CD4-positive, alpha-beta T cell treated with Interleukin-21 for 1 hour (primary cell): ENCODE measurements at places on chromosomes 12 and 14.

GRCh38 chr12:1593174-1594005, 991 bp downstream of the FBXL14 start:
- peak; percentile 59 for DNase-seq

DNA sequence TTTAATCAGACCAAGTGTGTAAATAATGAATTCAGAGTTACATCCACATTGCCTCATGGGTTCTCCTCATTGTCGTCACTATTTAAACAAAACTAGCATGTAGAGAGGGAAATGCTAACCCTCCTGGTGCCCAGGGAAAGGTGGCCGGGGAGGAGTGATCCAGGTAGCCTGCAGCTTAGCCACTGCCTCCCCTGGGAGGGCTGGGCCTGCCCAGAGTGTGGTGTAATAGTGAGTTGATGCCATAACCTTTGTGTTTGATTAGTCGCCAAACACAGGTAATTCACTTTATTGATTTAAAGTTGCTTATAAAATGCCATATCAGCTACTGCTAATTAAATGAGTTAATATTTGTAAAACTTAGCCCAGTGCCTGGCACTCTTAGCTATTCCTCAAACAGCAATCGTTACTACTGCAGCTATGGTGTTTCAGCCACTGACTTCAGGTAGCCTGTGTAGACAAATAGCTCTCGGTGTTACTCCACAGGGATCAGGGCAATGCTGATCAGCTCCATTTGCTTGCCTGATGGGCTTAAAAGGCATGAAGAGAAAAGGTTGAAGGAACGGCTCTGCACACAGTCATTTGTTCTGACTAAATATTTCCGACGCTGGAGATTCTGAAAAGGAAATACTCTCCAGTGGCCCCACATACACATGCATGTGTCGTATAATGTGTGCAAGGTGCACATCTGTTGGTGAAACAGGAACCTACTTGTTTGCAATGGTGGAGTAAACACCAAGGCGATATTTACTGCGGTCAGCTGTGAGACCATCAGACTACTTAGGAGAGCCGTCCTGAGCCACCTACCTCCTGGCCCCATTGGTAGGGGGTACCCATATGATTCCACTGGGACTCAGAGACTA, 45.7 kb upstream of the PRMT8 start:
- DNase-seq, result no peak

DNA sequence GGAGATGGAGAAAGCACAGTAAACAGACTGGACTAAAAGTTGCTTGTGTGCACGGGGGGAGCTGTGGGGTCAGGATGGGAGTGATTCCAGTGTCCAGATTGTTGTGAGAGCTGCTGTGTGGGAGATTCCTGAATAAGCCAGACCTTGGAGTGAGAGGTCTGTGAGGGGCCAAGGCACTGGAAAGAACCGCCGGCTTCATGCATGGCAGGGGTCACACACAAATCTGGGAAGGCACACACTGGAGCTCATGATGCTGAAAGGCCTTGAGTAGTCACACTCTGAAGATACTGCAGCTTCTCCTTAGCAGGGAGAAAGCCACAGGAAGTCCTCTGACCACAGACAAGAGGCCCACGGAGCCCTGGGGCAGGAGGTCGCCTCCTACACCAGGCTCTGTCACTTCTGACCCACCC, 23.1 kb downstream of the ADCY6 start:
- DNase-seq, result no peak

GRCh38 chr12:103962493-103962892, 3.2 kb upstream of the TDG start:
- no peak for DNase-seq

DNA sequence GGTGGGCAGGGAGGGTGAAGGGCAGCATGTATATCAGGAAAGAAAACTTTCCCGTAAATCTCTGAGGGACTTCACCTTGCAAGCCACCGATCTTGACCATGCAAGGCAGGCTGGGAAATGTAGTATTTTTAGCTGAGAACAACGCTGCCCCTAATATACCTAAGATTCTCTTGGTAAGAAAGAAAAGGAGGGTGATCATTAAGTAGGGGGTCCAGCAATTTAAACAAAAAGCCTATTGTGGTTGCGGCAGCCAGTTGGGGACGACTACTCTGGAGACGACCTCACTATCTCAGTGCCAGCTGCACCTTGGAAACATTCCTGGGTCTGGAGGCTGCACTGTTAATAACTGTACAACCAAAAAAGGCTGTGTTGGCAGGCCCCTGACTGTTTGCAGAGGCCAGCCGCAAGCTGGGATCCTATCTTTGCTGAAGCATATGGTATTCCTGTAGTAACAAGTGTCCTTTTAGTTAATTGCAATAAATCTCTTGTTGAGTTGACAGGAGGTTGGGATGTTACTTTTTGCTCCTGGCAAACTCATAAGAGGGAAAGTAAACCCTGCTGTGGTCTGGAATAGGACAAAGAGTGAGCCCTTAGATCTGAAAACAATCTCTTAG, 6.4 kb downstream of the APOLD1 start:
- no peak for DNase-seq

DNA sequence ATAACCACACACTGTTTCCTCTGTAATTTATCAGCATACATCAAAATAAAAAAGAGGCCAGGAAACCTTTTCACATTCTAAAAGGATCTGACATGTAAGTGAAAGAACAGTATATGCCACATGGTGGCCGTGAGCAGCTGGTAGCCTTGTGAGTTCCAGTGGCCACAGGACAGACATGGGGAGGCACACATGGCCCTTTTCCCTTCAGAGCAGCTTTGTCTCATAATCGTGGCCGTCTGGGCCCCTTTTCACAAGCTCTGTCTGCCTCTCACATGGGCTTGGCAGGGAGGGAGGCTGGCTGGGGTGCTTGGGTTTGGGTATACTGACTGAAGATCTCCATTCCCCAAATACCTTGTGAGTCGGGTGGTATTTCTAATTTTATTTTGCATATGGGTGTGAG, 1.5 kb upstream of the ZDHHC22 start:
- no peak for DNase-seq

DNA sequence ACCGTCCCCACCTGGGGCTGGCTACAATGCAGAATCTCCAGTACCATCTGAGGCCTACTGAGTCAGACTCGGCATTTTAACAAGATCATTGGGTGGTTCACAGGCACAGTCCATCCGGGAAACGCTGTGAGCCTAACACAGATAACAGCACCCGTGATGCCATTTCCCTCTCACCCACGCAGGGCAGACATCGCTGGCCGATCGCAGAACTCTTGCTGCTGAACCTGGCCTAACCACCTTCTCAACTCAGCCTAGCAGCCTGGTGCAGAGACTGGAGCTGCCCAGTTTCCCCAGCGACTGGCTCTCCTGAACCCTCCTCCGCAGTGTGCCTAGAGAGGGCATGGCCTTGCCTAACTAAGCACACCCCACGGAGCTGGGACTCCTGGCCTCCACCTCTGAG, 83.3 kb downstream of the NCOR2 start:
- no peak for DNase-seq

GRCh38 chr14:94062344-94062940, 18.6 kb downstream of the DDX24 start:
- no peak for DNase-seq

DNA sequence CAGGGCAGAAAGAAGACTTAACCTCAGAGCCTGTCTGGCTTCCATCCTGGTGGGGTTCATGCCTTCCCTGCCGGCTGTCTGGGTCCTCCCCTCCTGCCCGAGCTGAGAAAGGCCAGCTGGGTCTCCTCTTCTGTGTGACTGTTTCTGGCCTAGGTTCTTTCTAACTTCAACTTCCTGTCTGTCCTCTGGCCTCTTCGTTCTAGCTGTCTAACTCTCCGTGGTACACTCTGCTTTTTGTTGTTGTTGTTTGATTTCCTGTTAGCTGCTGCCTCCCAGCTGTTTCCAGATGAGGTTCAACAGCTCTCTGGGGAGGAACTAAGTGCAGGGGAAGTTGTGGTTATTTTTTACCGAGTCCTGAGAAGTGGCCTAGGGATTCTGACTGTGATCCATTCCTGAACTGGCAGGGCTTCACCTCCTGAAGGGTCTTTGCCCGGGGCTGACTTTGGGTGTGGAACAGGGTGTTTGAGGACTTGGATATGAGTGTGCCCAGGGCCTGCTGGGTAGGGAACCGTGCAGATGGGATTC, 3.2 kb downstream of the MLXIP start:
- DNase-seq, result peak; percentile 60

- no peak for DNase-seq
Observed at GRCh38 chr14:52051251-52051650, 17.6 kb downstream of the NID2 start.

DNA sequence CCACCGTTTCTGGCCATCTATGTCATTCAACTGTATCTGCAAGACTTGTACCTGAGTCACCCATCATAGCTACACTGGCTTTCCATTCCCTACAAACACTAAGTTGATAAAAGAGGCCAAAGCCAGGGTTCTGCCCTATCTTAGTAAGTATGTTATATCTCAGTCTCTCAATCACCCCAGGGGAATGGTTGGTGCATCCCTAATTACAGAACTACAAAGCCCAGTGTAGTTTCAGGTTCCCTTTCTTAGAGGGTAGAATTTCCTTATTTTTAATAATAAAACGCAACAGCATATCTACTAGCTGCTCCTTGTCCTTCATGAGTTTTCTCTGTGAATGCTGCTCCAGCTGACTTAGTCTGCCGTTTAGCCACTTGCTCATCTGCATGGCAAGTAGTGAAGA, 57.6 kb downstream of the ST8SIA1 start:
- DNase-seq, result no peak

GRCh38 chr12:26833743-26834490, 923 bp upstream of the ITPR2 start:
- peak; percentile 34 for DNase-seq

DNA sequence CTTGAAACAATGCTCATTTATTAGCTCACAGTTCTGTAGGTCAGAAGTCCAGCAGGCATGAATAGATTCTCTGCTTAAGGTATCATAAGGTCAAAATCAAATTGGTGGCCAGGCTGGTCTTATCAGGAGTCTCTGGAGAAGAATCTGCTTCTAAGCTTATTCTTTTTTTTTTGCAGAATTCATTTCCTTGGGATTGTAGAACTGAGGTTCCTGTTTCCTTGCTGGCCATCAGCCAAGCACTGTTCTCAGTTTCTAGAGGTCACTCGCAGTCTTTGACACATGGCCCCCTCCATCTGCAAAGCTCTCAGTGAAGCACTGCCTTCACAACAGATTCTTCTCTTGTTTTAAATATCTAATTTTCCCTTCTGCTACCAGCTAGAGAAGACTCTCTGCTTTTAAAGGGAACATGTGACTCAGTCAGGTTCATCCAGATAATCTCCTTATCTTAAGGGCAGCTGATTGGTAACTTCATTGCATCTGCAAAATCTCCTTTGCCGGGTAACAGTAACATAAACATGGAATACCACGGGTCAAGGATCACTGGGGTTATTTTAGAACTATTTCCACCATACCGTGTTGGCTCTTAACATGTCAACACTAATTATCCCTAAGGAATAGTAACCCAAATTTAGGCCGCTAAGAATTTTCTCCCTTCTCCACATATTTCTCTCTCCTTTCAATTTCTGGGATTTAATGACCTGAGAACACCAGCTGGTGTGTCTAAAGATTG, 25.3 kb downstream of the RHOJ start:
- no peak for DNase-seq

GRCh38 chr12:92164712-92165111, 19.1 kb upstream of the BTG1 start:
- DNase-seq, result no peak

GRCh38 chr12:92194561-92194960, 48.9 kb upstream of the BTG1 start:
- no peak for DNase-seq

DNA sequence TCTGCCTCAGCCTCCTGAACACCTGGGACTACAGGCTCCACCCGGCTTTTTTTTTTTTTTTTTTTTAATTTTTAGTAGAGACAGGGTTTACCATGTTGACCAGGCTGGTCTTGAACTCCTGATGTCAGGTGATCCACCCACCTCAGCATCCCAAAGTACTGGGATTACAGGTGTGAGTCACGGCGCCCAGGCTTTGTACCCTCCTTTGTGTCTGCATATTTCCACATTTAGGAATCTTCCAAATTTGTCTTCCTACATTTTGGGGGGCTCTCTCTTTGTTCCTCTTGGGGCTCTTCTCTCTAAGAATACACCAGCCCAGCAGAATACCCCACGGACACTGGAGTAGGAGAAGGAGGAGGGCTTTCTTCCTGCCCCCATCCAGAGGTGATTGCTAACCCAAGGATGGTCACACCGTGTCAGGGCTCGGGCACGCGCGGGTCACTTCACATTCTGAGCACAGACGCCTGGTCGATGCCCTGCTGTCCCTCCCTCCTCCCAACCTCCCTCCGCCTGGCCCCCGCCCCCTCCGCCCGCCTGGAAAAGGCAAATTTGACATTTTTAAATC, 2.1 kb upstream of the DNAJC22 start:
- DNase-seq, result no peak

DNA sequence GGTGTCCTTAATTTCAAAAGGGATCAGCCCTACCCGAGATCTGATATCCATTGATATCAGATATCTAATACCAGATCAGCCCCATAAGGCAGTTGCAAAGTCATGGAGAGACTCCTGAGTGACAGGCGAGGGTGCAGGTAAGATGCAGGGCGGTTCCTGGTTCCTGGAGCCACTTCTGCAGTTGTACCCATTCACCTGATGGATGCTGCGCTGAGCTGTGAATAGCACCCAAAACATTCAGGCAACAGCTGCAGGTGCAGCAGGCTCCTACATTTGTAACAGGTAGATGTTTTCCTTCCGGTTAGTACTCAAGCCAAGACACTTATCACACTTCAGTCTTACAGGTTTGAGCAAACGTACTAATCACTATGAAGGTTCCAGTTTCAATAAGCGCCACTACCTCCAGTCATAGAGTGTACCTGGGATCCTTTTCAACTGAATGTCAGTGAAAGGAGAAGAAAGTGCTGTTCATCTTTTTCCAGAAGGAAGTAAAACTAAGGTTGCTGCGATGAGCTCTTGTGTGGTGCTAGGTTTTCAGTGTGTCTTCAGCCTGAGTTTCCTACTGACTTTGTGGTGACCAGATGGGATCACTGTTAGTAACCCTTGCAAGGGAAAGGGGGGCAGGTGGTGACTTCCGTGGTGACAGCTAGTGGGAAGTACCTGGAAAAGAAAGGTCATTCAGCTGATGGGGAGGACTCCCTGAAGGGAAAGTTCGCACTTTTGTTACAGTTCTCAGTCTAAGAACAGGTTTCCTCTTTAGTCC, 1.9 kb downstream of the ATP6V0A2 start:
- DNase-seq, result peak; percentile 12

DNA sequence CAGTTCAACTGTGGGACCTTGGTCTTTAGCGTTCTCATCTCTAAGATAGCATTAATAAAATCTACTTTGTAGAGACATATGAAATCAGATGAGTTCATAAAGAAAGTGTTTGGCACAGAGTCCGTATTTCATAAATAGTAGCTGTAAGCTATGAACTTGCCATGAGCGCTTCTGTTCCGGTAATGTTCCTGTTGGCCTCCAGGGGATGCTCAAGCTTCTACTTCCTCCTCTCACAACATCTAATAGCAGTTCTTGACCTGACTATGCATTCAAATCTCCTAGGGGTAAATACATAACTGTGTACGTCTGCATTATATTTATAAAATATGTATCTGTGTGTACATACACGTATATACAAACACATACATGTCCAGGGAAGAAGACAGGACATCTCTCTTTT, 288.2 kb upstream of the TMPO start:
- DNase-seq, result no peak

DNA sequence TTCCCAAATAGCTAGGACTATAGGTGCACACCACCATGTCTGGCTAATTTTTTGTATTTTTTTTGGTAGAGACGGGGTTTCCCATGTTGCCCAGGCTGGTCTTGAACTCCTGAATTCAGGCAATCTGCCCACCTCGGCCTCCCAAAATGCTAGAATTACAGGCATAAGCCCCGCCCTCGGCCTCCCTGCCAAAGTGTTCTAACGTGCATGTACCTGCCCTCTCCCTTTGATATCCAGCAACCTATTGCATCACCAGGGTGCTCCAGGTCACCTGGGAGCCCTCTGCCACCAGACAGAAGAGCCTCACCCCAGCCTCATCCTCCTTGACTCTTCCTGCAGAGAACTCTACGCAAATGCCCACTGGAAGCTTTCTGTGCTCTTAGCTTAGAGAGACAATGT, 2.2 kb upstream of the EML1 start:
- no peak for DNase-seq
